ENCODE measurements at places on chromosomes 12 and 14.
A peak's percentile ranks its signal among the peaks of the same experiment; 100 is the strongest.

GRCh38 chr14:88937706-88938105 lies 113.3 kb downstream of the TTC8 start:
- no peak for DNase-seq

- DNase-seq: peak; percentile 79
Observed at GRCh38 chr12:47095446-47096236, 15.9 kb upstream of the AMIGO2 start.

GRCh38 chr14:79383031-79383430 lies 828.3 kb downstream of the DIO2 start:
- no peak for DNase-seq

- DNase-seq: no peak
Observed at GRCh38 chr14:50763382-50764007, 67.5 kb downstream of the NIN start.
